ENCODE measurements at places on chromosomes 3 and 15.

DNA sequence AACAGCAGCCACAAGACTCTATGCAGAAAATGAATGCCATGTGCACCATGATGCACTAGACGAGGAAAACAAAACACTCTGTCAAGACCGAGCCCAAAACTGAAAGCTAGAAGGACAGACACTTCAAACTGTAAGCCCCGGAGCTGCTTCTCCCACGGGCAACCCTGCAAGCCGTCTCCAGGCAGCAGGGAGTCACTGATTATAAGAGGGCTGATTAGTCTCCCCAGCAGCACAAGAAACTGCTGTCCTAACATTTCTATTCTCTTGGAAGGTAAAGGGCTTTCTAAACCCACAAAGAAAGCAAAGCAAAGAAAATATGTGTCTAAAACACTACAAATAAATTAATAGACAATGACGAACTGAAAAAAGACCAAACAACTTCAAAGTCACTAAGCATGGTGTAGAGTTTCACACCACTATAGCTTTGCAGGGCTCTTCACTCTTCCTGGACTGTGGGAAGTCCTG, 15.5 kb downstream of the TBC1D2B start:
- DNase-seq = peak; percentile 61

DNA sequence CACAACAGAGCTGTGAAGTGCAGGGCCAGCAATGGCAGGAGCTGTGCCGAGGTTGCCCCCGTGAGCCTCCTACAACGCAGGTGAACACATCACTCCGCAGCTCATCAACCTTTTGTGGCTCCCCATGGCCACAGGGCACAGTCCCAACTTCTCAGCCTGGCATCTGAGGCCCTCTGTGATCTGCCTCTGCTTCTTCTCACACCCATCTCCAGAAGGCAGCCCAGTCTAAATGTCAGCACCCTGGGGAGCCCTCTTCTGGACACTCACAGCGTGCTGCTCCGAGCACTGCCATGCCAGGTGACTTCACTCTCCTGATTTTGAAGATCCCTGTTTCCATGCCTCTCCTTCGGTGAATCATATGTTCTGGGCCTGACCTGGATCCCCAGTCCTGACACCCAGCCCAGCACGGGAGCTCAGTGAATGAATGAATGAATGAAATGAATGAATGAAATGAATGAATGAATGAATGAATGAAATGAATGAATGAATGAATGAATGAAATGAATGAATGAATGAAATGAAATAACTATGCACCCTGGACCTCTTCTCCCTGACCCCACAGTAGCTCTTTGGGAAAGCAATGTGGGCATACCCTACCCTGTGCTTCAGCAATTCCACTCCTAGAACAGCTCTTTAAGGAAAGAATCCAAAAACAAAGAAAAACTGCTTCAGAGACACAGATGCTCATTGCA, 17.9 kb upstream of the SKIC8 start:
- DNase-seq = no peak

GRCh38 chr3:80234706-80235105, 466.9 kb upstream of the ROBO1 start:
- DNase-seq = no peak

- DNase-seq = no peak
Observed at GRCh38 chr15:27693280-27693679, 405.8 kb downstream of the OCA2 start.

- no peak for DNase-seq
Observed at GRCh38 chr3:40841131-40841530, 316.4 kb downstream of the ZNF621 start.

GRCh38 chr3:86180696-86181095, 810.3 kb downstream of the VGLL3 start:
- DNase-seq = no peak

- DNase-seq = no peak
Observed at GRCh38 chr15:58241872-58242271, 103.7 kb downstream of the AQP9 start.

Measured in CD4-positive, alpha-beta T cell treated with Interleukin-10 for 1 hour (primary cell).